ENCODE measurements at places on chromosomes 12 and 14.

DNA sequence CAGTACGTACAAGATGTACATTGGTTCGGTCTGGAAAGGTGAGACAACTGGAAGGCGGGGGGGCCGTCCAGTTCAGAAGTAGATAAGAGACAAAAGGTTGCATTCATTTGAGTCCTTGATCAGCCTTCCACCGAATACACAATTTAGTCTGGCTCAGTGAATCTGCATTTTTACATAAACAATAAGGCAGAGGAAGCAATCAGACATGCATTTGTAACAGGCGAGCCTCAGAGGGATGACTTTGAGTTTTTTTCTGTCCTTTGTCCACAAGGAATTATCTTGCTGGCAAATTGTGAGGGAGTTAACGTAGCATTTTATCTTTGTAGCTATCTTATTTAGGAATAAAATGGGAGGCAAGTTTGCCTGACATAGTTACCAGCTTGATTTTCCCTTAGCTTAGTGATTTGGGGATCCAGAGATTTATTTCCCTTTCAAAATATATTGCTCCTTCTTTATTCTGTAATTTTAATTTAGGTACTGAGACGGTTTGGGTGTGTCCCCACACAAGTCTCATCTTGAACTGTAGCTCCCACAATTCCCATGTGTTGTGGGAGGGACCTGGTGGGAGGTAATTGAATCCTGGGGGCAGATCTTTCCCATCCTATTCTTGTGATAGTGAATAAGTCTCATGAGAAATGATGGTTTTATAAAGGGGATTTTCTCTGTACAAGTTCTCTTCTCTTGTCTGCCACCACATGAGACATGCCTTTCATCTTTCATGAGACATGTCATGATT is 59.4 kb downstream of the TESPA1 start:
- DNase-seq: no peak

DNA sequence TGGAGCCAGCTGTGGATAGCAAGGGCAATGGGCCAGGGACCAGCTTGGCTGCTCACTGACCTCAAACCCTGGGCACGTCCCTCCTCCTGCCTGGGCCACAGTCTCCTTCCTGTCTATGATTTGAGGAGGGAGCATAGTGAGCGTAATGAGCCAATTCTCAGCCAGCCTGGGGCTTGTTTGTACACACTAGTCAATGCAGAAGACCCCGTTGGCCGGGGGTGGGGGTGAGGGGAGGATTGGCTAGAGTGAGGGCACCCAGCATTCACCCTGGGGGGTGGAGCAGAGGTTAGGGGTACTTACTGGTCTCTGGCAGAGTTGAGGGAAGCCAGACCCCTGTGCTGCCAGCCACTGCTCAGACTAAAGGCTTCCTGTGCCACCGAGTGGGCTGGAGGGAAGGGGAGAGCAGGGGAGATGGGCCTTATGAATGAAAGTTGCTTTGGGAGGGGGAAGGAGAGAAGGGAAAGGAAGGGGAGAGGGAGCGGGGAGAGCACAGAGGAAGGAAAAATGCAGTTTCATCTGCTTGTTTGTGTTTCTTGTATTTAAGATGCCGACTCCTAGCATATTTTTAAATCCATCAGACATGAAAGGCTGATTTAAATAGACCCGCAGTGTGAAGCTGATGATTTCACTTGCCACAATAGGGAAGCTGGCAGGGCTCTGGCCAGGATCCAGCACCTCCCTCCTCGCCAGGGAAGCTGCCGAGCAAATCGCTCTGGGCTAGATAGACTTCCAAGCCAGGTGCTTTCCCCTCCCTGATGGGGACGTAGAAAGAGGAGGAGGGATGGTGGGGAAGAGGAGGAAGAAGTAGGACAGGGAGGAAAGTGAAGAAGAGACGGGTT is 114.0 kb downstream of the PRMT8 start:
- DNase-seq: no peak

DNA sequence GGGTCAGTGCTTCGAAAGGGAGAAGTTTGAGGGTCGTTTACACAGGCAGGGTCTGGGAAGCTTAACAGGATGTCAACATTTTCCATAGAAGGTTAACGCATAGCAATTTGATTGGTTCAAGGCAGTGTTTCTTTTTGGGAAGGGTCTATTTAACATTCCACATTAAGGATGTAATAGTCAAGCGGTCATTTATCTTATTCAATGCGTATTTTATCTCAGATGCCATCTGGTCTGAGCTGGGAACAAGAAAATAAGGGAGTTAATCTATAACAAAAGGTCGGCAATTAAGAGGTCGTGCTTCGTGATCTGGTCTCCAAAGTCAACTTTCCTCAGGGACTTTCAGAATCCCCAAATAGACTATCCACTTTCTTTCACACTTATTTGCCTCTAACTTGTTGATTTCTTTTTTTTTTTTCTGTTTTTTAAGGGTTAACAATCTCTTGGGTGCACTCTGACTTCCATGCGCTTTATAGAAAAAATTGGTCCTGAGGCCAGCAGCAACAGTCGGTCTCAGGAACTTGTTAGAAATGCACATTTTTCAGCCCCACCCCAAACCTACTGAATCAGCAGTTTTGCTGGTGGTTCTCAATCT is 550 bp upstream of the RESF1 start:
- no peak for DNase-seq

- DNase-seq: no peak
Observed at GRCh38 chr14:95101736-95102679, 55.3 kb downstream of the DICER1 start.

DNA sequence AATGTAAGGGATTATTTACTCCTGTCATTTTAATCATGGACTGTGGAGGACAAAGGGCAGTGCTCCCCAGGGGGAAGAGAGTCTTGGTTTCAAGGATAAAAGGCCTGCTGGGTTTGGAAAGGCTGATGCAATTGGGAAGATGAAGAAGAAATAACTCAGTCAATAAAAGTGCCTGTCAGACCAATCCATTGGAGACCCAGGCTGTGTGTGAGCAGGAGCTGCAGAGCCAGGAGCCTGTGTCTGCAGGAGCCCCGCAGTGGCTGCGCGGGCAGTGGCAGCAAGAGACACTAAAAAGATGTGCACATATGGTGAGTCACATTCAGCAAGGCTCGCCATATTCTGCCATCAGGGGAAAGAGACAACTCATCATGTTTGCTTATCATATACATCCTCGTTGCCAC is 90.4 kb downstream of the CRACR2A start:
- DNase-seq: no peak

DNA sequence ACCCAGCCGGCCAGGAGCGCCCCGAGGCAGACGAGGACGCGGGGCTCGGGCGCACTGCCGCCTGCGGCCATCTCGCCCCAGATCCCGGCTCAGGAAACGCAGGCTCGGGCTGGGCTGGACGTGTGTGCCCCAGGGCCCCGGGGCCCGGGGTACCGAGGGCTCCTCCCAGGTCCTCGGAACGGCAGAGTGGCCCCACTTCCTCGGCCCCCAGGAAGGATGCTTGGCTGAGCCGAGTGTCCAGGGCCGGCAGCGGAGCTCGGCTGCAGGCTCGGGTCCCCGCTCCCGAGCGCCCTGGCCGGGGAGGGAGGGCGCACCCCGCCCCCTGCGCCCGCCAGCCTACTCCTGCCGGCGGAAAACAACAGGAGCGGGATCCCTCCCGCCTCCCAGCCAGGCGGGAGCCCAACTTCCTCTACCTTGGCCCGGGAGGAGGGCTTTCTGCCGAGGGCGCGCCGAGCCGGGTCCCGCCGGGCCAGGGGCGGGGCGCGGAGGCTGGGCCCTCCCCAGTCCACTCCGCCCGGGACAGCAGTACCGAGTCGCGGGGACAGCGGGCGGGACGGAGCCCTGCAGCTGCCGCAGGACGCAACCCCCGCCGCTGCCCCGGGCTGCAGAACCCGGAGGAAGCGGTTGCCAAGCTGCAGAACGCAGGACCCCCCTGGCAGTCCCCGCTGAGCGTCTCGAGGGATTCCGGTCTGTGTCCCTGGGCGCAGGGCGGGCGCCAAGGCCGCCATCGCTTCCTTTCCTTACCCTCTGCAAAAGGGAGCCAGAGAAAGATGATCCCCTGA is at the start of gene VSIG10:
Gene VSIG10, minus strand, starts transcription at position 411 of the 782 bp plus-strand sequence. Its CDS starts 340 bp downstream, at position 71.
- DNase-seq: peak; percentile 2

DNA sequence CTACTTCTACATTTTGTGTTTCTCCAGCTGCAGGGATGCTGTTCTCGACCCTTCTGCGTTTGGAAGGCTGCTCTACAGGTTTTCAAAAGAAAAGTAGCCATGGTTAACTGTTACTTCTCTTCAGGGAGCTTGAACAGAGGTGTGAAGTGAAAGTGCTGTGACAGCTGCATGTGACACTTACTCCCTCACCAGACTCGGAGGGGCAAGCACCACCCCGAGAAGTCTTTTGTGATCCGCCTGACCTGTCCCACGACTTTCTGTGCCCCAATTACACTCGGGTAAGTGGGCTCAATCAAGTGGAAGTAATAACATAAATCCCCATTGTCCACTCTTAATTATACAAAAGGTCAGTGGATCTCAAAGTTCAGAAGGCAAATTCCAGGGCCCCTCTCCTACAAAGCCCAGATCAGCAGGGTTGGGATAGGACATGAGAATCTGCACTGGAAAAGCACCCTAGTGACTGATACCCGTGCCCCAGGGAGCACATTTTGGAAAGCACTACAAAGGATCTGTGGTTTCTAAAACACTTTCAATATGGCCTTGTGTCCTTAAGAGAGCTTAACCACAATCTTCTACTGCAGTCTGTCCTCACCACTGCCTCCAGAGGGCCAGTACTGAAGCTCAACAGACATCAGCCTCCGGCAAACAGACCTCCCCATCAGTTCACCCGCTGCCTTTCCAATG is 11.5 kb downstream of the FICD start:
- no peak for DNase-seq

GRCh38 chr14:44897845-44898151 is 63.9 kb downstream of the KLHL28 start:
- DNase-seq: no peak

- DNase-seq: no peak
Observed at GRCh38 chr12:50620109-50620977, 115.6 kb downstream of the DIP2B start.

GRCh38 chr14:78157494-78158437 is 12.4 kb upstream of the NRXN3 start:
- no peak for DNase-seq

- DNase-seq: no peak
Observed at GRCh38 chr12:32454075-32454474, 54.7 kb downstream of the FGD4 start.

GRCh38 chr14:64971943-64972791 is at the start of gene RAB15:
Gene RAB15 (minus strand): TSS chr14:64972336. CDS start chr14:64972076, 260 bp downstream.
- DNase-seq: peak; percentile 32

GRCh38 chr14:55133416-55133815 is 4.4 kb downstream of the LGALS3 start:
- no peak for DNase-seq

GRCh38 chr14:54364555-54365415 is 32.0 kb upstream of the CDKN3 start:
- no peak for DNase-seq

GRCh38 chr12:65536876-65537681 is 258.6 kb downstream of the MSRB3 start:
- DNase-seq: no peak

DNA sequence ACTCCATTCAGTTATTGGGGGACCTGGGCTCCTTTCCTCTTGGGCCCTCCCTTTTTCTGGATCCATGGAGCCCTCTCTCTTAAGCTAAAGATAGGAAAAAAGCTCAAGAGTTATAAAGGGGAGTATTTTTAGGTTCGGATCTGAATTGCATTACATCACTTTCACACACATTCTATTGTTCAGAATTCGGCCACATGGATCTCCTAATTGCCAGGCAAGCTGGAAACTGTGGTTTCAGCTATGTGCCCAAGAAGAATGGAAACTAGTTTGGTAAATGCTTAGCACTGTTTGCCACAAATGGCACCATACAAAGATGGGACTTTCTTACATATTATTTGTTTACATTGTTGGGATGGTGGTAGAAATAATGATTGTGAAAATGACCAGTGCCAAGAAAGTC is 145.6 kb downstream of the LRIG3 start:
- DNase-seq: no peak

DNA sequence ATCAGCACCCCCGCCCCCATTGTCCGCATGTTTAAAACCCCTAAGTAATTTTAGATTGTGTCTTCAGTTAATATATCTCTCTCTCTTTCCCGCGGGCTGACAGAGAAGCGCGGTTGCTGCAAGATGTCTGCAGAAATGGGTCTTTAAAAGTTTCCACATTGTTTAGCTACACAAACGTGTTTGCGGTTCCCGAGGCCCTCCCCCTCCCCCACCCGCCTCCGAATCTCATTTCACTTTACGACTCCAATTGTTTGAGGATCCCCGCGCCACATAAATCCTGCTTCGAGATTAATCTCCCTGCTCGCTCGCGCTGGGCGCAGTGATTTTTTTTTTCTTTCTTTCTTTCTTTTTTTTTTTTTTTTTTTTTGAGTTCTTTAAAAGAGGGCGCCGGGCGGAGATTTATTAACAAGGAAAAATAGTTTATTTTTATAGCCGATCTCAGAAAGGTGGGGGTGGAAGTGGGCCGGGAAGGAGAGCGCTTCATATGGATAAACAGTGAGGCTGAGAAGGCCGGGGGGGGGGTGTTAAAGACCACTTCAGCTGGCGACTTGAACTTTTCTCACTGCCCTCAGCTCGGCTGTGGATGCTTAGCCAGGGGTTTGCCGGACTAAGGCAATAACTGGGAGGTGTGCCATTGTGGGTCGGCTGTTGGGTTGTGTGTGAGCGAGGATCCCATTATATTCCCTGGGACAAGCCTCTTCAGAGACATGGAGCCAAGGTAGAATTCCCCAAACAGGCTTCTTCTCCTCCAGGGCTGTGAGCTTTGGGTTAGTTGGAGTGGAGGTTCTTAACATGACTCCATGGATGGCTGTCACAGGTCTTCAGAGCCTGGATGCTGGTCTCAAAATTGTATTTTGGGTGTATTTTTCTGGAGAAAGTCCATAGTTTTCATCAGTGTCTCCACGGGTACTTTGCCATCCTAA is 39.7 kb upstream of the TBX5 start:
- DNase-seq: no peak

- DNase-seq: no peak
Observed at GRCh38 chr14:52836063-52836462, 44.7 kb upstream of the GNPNAT1 start.

DNA sequence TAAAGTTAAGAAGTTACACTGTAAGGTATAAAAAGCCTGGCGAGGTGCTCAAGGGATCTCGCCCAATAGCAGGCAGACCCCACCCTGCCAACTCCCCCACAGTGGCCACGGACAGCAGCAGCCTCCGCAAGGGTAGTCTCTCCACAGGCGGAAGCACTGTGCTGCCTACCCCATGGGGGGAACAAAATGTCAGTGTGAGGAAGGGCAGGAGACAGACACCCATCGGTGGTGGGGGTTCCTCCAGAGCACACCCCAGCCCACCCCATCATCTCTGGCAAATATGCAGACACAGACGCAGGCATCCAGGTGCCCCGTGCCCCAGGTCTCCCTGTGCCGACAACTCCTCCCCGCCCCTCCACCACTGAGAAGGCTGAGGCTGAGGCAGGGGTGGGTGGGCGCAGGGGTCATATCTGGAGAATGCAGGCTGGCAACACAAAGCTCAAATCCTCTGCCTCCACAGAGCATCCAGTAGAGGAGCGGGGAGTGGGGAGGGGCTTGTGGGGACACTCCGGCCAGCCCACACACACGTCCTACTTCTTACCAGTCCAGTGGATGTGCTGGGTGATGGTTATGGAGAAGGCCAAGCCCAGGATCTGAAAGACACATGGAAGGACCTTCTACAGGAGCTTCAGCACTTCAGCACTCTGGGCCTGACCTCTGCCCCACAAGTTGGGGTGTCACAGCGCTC is 68.3 kb upstream of the DDX11 start:
- DNase-seq: no peak

- no peak for DNase-seq
Observed at GRCh38 chr14:87233806-87234384, 759.1 kb downstream of the GALC start.

Measured in CD4-positive, alpha-beta T cell treated with Interleukin-1 beta for 1 hour (primary cell).